ENCODE measurements at places on chromosomes 12 and 14.

DNA sequence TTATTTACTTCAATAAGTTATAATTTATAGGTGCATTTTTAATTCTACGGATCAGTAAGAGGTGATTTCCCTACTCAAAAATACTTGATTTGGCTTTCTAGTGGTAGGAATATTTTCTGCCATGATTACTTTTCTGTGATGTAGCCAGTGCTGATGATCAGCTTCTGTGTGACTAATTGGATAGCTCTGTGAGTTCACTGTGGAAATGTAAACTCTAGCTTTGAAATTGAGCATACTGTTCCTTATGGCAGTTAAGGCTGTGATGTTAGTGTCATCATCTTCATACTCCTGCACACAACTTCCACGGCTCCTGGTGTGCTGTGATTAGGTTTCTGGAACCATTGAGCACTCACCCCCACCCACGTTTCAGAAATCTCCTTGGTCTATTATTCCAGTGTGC lies 48.2 kb downstream of the PLEKHA5 start:
- no peak for DNase-seq

- no peak for DNase-seq
These were observed 134.6 kb upstream of the EVL start for GRCh38 chr14:99930420-99931274.

- DNase-seq = no peak
These were observed 5.5 kb downstream of the CNTN1 start for GRCh38 chr12:40697566-40698259.

DNA sequence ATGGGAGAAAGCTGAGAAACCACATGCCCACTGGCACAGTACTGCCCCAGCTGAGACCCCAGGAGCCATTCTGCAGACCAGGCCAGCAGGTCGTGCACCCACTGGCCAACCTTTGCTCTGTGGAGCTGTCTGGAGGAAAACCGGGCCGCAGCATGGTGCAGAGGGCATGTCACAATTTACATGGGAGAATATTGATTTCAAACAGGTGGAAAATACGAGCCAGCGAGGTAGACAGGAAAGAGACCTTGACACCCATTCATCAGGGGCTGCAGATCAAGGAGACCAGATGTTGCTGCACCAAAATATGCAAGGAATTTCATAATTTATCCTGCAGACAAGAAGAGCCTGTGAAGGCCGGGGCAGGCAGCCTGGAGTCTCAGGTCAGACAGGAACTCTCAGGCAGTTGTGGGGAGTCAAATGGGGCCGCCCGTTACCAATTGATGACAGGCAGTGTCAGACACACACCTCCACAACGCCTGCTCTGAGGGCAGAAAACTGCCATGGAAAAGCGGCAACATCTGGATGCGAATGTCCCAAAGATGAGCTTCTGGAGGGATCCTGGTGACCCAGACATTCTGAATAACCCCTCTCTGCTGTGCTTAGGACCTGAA lies 74.6 kb upstream of the BCL11B start:
- no peak for DNase-seq

DNA sequence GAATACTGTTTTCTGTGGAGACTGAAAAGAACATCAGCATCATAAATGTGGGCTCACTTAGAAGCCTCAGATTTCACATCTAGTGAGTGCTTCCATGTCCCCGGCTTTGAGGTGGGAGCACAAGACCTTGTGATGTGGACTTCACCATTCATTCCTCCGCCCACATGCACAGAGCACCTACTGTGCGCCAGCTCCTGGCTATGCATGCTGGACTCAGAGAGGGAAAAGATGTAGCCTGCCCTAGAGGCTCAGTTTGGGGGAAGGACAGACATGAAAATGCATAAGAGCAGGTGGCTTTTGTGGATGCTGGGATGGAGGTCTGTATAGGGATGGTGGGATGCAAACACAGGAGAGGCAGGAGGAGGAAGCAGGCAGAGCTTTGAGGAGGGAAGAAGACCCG lies 65.0 kb downstream of the SERPINA3 start:
- DNase-seq = no peak

DNA sequence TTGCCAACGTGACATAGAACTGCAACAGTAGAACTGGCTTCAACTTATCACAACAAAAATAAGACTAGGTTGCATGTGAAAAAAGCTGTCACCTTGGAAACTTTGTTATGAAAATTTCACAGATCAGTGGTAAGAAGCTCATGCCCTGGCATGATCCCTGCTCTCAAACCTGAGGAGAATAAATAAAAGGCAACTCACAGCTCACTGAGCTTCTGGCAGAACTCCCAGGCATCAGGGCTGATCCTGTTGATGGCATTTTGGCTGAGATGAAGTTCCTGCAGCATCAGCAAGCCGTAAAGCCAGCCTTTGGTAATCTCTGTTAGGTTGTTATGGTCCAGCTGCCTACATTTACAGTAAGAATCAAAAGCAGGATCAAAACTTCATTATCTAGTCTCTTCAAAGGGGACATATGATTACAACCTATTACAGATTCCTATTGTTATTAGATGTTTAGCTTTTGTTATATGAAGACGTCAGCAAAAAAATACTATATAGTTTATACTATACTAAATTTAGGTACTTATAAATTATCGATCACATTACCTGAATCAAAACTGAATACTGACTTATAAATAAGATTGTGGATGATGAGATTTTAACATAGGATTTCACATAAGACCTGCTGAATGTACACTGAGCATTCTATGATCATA lies 32.0 kb downstream of the LRIG3 start:
- no peak for DNase-seq

- DNase-seq = no peak
These were observed 80.9 kb downstream of the SLC41A2 start for GRCh38 chr12:104877103-104877705.

DNA sequence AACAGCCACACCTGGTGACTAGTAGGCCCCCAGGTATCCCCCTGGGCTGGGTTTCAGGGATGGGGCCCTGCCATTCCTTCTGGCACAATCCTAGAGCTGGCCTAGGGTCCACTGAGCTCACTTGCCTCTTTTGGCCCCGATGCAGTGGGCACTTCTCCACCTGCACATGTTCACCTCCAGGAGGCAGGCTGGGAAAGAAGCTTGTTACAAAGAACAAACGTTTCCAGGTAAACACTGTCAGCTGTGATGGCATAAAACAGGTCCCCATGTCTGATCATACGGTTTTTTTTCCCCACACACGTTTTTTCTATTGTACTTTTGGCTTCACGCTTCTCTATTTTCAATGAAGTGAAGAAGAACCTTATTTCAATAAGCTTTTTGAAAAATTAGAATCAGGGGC lies 15.8 kb upstream of the HVCN1 start:
- DNase-seq = no peak

DNA sequence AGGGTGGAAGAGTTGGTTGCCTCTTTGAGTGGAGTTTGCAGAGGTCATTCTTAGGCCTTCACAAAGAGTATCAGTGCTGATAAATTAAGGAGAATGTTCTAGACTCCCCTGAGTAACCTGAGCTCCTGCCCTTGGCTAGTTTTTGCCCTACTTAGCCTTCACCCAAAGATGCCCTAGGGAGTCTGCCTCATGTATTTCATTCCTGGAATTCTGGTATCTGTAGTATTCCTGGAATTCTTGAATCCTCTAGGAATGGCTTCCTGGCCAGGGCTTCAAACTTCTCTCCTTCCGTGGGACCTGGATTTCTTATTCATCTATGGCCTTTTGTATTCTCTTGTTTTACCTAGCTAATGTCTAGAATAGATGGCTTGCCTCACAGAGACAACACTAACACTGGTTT lies 701.1 kb downstream of the NOVA1 start:
- DNase-seq = no peak

GRCh38 chr12:56189099-56189917 lies at the start of gene SMARCC2:
TSS of gene SMARCC2 (minus strand) at chr12:56189483. CDS start at chr12:56189461, 22 bp downstream.
- peak; percentile 91 for DNase-seq

GRCh38 chr12:22474970-22475720 lies 69.2 kb downstream of the C2CD5 start:
- no peak for DNase-seq

- DNase-seq = peak; percentile 59
These were observed 941 bp upstream of the PPP1CC start for GRCh38 chr12:110743571-110744093.

DNA sequence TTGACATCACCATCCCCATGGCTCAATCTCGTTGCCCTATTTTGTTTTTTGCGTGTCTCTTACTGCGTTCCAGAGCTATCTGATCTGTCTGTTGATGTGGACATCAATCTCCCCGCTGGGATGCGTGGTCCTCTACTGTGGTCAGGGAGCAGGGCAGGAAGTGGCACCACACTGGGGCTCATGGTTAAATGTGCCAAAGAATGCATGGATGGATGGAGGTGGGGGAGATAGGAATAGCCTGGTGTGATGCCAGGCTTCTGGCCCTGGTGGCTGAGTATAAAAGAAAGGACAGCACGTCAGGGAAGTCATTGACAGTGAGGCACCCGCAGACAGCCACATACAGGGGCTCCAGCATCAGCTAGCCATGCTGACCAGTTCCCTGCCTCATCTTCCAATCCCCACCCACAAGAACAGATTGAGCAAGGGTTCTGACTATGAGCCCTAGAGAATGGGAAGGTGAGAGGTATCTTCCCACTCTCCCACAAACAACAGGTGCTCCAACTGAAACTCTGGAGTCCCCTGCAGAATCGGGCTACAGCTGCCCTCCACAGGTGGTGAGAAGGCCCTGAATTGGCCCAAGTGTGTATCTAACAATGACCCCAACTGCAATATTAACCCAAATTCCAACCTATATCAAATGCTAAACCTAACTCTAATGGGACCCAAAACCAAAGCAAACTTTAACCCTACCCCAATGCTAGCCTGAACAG lies 2.7 kb upstream of the BEGAIN start:
- DNase-seq = no peak

GRCh38 chr12:85367936-85368335 lies 87.9 kb downstream of the ALX1 start:
- no peak for DNase-seq

- no peak for DNase-seq
These were observed 568.5 kb downstream of the AACS start for GRCh38 chr12:125633686-125634085.

DNA sequence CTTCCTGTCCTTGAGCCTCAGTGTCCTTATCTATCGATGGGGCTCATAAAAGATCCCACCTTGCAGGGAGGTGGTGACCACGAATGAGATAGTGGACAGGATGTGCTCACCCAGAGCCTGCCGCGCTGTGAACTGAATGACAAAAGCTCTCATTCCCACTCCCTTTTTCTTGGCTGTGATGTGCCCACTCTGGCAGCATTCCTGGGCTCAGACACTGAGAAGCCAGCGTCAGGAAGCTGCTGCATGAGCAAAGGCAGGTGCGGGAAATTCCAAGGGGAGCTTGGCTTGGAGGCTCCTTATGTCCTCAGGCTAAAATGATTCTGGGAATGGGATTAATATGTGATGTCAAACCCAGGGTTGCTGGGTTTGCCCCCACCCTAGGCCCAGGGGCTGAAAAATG lies 61.6 kb downstream of the EFCAB11 start:
- no peak for DNase-seq

DNA sequence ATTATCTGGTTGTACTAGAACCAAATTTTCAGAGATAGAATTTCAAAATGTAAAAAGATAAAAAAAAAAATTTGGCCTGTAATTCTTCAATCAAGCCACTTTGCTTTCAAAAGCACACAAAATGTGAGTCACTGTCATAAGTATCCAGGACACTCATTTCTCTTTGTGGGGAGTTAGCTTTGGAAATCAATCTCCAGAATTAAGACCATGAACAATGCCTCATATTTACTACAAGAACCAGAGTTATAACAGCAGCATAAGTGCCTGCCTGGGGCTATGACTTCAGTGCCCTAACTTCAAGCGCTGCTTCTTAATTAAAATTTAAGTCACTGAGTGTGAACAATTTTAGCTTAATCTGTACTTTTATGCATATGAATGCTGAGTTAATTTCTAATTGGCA lies 162.1 kb downstream of the C12orf42 start:
- DNase-seq = no peak

DNA sequence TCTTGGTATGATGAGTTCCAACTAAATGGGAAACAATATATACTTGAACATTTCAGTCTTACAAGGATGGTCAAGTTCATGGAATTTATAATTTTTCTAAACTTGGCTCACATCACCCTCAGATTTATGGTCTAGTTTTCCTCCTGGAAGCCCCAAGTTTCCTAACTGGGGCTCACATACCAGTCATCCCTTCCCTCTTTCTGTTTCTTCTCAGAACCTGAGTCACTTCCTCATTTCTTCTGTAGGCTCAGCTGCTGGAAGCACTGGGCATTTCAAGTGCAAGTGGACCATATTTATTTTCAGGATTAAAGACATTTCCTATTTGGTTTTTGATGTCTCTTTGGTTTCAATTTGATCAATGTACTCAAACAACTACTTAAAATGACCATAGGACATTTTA lies 55.4 kb downstream of the GRIP1 start:
- peak; percentile 81 for DNase-seq

DNA sequence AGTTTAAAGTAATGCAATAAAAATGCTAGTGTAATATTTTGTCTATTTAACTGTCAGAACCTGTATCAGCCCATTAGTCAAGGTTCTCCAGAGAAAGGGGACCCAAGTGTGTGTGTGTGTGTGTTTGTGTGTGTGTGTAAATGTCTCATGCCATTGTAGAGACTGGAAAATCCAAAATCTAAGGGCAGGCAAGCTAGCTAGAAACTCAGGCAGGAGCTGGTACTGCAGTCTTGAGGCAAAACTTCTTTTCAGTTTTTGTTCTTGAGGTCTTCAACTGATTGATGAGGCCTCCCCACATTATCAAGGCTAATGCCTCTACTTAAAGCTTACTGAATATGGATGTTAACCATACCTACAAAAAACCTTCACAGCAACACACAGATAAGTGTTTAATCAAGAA lies 126.7 kb downstream of the PRKD1 start:
- no peak for DNase-seq

- no peak for DNase-seq
These were observed 393.4 kb downstream of the GLT1D1 start for GRCh38 chr12:129246630-129247029.

DNA sequence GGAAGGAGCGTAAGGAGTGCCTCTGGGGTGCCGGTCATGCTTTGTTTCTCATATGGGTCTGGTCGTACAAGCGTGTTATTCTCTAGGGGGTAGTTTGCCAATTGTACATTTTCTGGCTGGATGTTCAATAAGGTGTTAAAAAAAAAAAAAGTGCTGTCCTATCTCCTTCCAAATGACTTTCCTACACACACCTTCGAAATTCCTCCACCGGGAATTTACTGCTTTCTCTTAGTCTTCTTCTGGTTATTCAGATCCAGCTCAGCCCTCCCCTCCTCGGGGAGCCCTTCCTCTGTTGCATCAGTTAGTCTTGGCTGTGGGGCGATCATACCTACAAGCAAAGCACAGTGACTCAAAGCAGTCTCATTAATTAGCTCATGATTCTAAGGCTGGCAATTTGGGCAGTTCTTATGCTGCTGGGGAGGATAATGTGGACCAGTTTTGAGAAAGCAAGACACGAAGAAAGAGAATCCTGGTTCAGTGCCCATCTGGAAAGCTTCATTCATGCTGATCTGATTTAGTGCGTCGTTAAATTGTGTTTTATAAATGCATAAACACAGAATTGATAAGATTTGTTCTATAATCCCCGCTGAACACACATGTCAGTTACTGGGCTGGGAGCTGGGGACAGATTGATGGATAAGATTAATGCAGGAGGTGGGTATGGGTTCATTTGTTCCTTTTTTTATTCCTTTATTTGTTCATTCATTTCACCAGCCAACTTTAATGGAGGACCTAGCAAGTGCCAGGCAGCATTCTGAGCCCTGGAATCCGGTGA lies 9.2 kb upstream of the CLMN start:
- DNase-seq = no peak

All from inflammatory macrophage treated with lipopolysaccharide for 4 hours (primary cell).